Stimulated activated CD4-positive, alpha-beta T cell treated with anti-CD3 and anti-CD28 coated beads, Interleukin-2, amount 100 ng/mL, for 24 hours (primary cell): ENCODE measurements at places on chromosomes 16 and 17.

DNA sequence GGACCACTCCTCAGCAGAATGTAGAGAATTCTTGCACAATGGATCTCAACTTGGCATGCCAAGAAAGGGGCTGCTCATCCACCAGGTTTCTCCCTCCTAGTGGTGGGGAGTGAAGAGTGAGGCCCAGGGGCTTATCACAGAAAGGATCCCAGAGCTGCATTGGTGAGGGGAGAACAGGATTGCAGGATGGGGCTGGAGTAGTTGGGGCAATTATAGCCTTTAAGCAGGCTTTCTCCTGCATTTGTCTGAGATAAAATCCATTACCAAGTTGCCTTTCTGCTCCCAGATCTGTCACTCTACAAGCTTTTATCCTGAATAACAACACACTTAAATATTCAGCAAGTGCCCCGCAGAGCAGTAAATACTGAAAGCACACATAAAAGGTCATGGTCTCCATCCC lies 130.8 kb upstream of the CES5A start:
- no peak for DNase-seq

DNA sequence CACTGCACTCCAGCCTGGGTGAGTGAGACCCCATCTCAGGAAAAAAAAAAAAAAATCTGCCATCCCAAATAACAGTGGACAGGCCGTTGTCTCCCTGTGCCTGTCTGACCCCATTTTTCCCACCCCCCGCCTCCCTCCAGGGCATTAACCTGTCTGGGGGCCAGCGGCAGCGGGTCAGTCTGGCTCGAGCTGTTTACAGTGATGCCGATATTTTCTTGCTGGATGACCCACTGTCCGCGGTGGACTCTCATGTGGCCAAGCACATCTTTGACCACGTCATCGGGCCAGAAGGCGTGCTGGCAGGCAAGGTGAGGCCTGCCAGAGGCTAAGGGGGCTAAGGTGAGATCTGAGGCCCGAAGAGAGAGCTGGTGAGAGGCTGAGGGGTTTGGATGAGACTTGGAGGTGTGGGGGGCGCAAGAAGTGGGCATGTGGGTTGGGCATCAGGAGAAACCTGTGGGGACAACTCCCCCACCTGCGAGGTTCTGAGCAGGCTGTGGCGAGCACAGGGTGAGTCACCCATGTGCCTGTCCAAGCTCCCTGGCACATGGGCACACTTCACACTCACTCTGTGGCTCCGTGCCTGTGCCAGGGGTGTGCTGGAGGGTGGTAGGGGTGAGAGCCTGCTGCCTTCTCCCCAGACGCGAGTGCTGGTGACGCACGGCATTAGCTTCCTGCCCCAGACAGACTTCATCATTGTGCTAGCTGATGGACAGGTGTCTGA lies 34.7 kb downstream of the ANKRD40 start:
- no peak for DNase-seq

DNA sequence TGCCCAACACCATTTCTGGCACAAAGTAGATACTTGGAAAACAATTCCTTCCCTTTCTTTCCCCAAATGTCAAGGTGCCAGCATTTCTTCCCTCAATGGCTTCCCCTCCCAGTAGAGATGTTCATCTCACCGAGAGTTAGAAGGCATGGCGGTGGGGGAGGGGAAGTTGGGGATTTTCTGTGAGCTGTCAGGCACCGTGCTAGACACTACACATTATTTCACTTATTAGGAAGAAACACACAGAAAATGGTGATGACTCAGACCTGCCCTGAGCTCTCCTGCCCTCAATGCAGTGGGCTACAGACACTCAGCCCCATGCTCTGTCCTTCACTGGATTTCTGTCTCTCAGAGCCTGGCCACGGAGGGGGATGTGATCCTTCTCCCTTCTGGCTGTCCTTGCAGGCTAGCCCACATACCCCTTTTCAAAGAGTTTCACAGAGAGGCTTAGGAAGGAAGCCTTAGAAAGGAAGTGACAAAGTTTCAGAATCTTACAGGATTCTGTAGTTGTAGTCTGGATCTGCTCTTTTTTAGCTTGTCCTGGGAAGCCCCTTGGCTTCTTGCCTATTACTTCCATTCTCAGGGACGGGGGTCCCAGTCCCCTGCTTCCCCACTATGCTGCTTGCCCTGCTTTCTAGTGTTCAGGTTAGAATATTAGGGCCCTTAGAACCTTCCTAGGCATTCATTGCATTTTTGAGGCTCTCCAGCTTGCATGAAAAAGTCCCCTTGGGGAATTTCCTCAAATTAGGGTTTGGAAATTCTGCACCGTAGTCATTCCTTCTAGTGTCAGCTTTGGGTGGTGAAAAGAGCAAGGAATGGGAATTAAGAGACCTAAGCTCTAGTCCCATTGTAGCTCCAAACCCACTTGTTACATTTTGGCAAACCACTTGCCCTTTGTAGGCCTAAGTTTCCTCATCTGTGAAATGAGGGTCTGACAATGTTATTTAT lies 12.2 kb upstream of the CCL5 start:
- peak; percentile 64 for DNase-seq

GRCh38 chr16:1331712-1332617 lies 1.5 kb upstream of the BAIAP3 start:
- peak; percentile 41 for DNase-seq

DNA sequence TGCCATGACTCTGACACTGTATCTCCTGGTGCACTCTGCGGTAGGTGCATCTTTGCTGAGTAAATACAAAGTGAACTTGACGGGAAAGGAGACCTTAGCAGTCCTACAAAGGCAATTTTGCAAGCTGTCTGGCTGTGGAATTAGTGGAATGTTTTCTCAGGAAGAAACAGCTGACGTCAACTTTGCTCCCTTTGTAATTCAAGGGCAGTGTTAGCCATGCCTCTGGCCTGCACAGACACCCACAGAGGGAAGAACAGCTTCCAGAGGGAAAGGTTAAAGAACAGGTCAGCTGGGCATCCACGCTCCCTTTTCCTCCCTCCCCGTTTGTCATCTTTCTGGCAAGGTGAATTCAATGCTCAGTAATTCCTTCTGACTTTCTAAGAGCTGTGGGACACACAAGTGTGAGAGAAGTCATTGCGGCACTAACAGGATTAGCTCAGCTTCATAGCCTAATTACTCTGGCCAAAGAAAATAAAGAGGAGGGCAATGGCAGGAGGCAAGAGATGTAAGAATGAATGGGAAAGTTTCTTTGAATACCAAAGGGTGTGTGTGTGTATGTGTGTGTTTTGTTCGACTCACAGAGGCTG lies 476.9 kb upstream of the GOT2 start:
- DNase-seq: no peak

GRCh38 chr16:71811261-71811803 lies 2.7 kb upstream of the AP1G1 start:
- no peak for DNase-seq

DNA sequence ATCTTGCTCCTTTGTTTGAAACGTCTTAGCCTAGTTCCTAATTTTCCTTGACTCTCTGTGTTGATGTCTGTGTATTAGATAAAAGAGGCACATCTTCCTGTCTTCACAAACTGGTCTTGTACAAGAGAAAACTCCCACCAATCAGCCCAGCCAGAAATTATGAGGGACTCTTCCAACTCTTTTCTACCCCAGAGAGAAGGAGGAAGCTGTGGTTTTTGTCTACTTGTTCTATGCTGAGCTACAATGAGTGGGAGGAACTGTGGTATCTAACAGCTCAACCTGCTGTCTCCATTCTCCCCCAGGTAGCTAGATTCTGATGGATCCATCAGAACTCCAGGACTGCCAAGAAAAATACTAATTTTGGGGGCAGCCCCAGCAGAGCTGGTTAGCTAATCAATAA lies 392.5 kb downstream of the HS3ST3B1 start:
- no peak for DNase-seq

GRCh38 chr17:13538841-13539411 lies 62.8 kb downstream of the HS3ST3A1 start:
- DNase-seq: no peak

DNA sequence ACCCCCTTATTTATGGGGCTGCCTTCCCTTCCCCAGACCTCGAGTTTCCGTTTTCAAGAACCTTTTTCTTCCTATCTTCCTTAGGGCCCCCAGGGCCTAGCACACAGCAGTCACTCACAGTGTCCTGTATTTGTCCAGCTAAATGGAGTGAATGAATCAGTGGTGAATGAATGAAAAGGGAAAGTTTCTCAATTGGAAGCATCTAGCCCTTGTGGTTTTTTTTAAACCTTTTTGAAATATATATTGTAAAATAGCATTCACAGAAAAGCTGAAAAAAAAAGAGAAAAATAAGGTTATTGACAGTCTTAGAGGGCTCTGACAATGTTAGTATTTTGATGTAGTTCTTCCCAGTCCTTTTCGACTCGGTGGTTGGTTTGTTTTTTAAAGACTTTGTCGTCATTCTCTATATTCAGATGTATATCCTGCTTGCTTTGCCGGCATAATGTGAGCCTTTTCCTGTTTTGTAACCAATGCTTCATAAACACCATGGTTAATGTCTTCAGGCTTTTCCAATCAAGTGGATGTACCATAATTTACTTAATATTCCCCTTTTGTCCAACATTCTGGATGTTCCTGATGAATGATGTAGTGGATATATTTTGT lies 45.3 kb downstream of the RAI1 start:
- no peak for DNase-seq

GRCh38 chr17:80032614-80033171 lies 3.0 kb downstream of the TBC1D16 start:
- DNase-seq: no peak

GRCh38 chr17:46038414-46038813 lies 39.4 kb downstream of the STH start:
- no peak for DNase-seq

DNA sequence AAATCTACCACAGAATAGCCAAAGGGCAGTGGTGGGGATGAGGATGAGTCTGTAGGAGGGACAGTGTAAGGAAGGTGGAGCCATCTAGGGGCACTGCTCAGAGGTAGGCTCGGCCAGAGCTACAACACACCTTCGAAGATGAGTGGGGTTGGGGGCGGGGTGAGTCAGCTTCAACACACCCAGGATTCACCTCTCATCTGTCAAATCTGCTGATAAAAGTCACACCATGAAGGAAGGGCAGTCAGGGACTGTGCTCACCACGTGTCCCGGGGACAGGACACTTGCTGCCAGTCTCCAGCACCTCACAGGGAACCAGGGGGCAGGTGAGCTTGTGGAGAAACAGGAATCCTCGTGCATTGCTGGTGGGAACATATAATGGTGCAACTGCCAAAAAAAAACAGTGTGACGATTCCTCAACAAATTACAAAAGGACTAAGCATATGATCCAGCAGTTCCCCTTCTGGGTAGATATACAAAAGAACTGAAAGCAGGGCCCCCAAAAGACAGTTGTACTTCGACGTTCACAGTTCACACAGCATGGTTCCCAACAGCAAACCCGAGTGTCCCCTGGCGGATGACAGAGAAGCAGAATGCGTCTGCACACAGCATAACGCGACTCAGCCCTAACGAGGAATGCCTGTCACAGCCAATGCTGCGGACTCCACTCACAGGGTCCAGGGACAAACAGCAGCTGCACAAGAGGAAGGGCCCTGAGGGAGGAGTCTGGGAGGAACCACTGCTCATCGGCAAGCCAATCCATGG lies 133.1 kb downstream of the ANKRD11 start:
- peak; percentile 71 for DNase-seq

DNA sequence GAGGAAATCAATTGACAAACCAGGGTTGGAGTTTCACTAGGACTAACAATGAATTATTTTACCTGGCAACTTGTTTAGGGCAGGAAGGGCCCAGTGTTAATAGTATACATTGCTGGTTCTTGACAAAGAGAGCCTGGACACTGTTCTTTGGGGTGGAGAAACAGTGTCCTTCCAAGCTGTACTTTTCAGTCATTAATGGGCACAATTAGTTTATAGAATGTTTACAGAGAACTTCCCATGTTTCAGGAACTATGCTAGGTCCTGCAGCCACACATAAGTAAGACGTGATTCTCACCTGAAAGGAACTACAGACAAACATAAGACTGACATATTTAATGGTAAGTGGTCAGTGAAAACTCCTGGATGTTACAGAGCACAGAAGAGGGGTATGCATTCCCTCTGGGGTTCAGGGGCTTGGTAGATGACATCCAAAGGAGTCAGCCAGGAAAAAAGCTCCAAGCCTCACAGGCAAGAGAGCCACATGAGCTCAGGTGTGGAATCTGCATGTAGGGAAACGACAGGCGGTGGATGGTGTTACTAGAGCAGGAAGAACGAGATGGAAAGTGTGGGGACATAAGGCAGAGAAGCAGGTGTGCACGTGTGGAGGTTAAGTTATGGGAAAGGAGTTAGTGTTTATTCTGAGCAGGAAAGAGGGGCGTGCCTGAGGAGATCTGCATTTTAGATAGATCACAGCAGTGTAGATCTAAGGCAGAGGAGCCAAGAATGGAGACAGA lies 3.8 kb upstream of the DYNLL2 start:
- DNase-seq: no peak

- no peak for DNase-seq
Observed at GRCh38 chr16:73074382-73074781, 26.5 kb upstream of the ZFHX3 start.

- peak; percentile 64 for DNase-seq
Observed at GRCh38 chr17:47649972-47650524, 329 bp downstream of the KPNB1 start.

DNA sequence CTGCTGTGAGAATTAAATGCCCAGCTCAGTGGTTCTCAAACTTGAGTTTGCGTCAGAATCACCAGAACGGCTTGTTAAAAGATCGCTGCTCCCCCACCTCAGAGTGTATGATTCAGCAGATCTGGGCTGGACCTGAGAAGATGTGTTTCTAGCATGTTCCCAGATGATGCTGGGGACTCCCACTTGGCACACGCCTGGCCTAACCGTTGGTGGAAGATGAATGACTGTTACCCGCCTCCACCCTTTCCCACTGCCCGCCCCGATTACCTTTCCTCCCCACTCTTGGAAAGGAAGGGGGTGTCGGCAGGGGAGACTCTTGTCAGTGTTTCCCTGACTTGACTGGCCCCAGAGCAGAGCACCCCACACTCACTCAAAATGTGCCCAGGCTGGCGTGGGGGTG lies 29.3 kb upstream of the ABCC3 start:
- no peak for DNase-seq

- DNase-seq: no peak
Observed at GRCh38 chr17:6496116-6496481, 51.8 kb downstream of the PIMREG start.

- no peak for DNase-seq
Observed at GRCh38 chr17:8846768-8847211, 20.7 kb downstream of the PIK3R6 start.

DNA sequence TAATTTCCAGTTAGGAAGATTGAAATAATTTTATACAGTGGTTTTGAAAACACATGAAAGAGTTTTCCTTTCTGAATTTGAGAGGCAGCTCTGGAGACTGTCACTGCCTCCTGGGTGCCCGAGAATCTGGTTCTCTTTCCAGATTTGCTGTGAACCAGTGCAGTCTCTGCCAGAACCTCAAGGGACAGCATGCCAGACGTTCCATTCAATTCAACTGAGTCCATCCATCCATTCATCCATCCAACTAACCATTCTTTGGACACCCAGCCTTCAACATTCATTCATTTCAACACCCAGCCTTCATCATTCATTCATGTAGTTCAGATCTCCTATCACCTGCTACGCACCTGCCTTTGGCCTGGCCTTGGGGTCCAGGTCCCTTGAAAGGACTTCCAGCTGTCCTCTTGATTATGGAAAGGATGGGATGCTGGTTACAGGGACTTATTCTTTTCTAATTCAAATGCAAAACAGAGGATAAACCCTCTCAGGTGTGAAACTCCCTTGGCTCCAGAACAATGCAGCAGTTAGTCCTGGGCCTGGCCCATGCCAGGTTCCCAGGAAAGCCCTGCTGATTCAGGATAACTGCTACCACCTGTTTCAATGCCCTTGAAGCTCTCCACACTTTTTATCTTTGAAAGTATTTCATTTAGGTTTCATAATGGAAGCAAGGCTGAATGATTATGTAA lies 68.7 kb downstream of the WSCD1 start:
- no peak for DNase-seq
